ENCODE measurements at places on chromosomes 11 and 22.

- no peak for DNase-seq
Observed at GRCh38 chr22:36595154-36595553, 66.2 kb upstream of the EIF3D start.

DNA sequence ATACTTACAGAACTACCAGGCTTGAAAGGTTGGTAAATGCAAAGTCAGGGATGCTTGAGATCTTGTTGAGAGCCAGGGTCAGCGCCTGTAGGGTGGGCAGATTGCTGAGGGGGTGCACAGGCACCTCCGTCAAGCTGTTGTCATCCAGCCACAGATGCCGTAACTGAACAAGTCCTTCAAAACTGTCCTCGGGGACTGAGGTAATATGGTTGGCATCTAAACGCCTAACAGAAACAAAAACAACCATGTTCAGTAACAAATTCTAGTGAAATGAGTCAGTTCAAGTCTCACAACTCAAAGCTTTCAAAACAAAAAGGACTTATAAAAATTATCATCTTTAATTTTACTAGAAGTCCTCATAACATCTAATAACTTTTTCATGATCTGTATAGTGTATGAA lies 22.2 kb upstream of the CCDC34 start:
- peak; percentile 20 for DNase-seq

GRCh38 chr22:17368554-17369438 lies 464 bp upstream of the CECR2 start:
- DNase-seq, result peak; percentile 90

GRCh38 chr11:15499674-15500073 lies 385.0 kb downstream of the INSC start:
- DNase-seq, result peak; percentile 58

GRCh38 chr11:115144914-115145313 lies 359.3 kb downstream of the CADM1 start:
- DNase-seq, result no peak

DNA sequence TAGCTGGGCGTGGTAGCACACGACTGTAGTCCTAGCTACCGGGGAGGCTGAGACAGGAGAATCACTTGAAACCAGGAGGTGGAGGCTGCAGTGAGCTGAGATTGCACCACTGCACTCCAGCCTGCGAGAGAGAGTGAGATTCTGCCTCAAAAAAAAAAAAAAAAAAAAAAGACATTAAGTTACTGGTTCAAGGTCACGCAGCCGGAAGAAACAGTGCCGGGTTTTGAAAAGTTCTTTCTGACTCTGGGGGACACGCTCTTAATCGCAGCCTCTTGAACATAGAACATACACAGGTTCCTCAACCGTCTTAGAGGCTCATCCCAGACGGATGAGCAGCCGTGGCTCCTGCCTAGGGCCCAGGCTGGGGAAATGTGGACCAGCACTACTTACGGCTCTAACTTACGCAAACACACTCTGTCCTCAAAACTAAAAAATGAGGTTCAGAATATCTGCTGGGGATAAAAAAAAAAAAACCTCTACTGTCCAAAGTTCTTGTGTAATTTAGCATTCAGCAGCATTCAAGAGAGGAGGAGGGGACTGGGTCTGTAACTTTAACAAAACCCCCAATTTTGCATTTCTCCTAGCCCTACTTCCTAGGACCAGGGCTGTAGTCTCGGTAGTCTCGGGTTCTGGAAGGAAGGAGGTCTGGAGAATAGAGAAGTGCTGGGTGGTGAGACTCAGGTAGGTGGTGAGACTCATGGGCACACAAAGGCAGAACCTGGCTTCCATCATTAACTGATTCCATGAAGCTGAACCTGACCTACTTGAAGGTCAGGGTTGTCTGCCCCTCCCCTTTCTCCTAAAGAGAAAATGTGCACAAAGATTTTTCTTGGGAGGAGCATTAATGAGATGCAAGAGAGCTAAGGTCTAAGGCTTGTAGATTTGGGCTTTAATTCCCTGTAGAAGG lies 6.0 kb downstream of the SPTBN2 start:
- DNase-seq, result no peak

DNA sequence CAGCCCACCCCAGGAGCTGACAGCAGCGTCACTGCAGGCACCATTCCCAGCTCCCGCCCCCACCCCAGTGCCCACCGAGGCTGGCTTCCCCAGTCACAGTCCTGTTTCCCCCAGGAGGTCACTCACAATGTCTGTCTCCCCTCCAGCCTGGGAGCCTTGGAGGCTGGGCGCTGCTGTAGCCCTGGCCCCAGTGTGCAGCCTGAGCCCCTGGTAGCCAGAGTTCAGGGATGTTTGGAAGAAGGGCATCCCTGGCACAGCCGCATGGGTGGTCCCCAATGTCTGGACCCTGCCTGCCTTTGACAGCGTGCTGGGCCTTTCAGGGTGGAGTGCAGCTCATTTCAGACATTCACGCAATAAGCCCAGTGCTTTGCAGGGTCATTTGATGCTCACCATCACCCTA lies 4.3 kb downstream of the CAPN5 start:
- DNase-seq, result no peak

DNA sequence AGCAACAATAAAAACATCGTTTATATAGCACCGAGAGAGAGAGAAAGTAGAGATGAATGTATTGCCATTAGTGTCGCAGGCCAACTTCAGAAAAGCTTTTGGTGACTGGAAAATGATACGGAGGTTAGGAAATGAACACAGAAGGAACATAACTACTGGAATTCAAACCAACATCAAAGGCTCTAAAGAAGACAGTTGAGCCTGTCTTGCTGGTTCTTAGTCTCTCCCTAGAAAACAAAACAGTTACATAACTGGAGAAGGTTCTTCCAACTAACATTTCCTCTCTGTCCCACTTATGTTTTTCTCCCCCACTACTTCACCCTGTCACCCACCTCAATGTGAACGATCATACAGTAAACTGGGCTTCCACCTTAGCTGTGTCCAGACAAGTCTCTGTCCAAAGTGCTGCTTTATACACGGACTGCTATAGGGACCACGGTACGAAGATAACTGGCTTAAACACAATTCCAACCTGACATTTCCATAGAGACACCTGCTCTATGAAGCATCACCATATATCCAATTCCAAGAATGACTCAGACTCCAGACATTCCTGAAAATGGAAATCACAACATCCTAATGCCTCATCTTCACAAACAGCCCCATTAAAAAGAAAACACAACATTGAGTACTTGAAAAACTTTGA lies 85.2 kb upstream of the ARHGAP32 start:
- no peak for DNase-seq

DNA sequence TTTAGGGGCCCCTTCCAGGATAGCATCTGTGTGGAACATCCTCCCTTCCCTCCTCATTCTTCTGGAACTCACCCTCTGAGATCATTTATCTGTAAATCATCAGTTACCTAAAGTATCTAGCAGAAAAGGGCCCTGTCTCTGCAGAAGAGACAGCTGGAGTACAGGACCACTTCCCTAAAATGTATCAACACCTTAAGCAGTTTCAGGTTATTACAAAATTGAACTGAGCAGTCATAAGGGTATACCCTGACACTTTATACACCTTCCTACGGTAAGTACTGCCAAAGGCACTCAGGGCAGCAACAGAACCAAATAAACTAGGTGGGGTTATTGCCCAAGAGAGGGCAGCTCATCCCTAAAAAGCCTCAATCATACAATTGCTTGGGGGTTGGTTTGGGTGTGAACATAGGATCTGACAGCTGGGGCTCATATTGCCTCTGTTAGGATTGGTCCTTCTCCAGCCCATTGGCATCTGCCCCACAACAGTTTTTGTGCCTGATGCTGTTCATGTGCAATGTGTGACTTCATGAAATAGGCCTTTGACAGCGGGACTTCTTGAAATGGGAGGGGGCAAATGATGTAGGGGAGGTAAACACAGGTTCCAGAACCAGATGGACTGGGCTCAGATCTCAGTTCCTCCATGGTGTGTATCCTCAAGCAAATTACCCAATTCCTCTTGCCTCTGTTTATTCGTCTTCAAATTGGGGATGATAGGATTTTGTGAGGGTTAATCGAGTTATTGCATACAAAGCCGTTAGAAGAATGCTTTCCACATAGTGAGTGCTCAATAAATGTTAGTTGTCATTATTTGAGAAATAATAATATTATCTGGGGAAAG lies 2.9 kb downstream of the POU2AF3 start:
- DNase-seq, result peak; percentile 12

DNA sequence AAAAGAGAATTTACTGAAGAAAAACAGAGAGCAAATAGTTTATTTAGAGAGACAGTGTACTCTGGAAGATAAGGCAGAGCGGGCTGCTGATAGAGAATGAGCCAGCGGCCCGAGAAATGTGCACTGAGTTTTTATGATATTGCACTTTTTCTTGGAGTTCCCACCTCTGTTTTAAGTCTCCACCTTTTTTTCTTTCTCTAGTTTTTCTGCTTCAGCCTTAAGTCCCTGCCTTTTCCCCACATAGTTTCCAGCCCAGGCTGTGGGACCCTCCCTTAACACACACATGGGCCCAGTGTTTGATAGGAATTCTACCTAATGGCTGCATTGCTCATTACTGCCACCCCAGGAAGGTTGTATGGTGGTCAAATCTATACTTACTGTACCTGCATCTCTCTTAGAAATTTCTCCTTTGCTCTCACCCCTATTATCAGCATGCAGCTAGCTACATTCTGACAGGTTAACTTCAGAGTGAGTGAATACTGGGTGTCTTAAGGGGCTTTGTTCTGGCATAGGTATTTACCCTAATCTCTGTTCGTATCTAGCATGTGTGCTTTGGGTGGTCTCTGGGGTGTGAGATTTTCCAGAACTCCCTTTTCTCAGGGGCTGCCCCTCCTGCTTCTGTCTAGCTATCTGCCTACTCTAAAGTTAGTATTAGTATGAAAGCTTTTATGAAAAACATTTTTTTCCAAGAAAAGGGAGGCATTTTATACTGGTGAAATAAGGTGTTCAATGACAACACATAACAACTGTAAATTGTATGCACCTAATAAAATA lies 127.3 kb upstream of the TOP3B start:
- DNase-seq, result no peak

DNA sequence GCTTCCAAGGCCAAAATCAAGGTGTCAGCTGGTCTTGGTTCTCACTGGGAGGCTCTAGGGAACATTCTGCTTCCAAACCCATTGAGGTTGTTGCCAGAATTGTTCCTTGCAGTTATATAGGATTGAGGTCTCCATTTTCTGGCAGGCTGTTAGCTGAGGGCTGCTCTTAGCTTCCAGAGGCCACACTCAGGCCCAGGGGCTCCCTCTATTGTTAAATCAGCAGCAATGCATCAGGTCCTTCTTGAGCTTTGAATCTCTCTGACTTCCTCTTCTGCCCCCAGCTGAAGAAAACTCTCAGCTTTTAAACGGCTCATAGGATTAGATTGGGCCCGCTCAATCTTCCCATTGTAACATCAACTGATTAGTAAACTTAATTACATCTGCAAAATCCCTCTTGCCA lies 39.3 kb upstream of the BSX start:
- DNase-seq, result peak; percentile 17

- DNase-seq, result no peak
Observed at GRCh38 chr22:49535126-49535525, 292.5 kb downstream of the BRD1 start.

GRCh38 chr22:31866918-31867317 lies 77.4 kb upstream of the YWHAH start:
- DNase-seq, result no peak

DNA sequence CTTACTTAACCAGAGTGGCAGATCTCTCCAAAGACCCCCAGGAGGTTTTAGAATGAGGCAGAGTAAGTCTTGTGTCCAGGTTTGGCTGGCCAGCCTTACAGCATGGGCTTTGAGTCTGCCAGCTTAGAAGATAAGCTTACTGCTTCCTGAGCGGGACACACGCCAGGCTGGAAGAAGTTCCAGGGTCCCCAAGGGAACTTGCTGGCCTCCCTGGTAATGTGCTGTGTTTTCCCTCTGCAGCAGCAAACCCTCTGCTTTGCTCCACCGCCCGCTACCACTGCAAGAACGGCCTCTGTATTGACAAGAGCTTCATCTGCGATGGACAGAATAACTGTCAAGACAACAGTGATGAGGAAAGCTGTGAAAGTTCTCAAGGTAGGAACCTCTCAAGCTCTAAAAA lies 154.2 kb downstream of the LDLRAD3 start:
- DNase-seq, result peak; percentile 58

DNA sequence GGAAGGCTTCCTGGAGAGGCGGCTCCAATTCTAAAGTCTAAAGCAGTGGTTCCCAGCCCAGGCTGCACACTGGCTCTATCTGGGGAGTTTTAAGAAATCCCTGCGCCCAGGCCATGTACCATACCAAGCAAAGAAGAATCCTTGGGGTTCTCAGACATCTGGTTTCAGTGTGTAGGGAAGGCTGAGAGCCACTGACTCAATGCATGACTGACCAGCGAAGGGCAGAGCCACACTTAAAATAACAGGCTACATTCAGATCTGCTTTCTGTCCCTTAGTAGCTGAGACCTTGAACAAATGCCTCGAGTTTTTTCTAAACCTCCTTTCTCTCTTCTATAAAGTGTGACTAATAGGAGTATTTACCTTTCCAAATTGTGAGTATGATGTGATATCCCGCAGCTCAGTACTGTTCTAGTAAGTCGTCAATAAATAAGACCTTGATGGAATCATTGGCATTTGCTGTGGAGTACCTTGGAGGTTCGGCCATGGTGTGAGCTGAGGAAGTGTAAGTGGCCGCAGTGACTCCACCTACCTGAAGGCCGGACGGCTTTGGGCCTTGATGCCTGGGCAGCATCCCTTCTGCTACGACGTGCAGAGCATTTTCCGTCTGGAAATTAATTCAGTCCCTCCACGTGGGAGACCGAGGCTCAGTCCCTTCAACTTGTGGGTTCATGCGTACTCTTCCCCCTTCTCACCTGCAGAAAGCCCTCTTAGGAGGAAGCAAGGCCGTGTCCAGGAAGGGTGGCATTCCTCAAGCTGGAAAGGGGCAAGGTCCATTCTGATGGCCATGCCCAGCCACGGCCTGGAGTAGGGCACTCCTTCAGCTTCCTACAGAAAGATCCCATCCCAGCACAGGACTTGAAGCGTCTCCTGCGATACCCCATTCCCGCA lies 25.1 kb downstream of the GLB1L2 start:
- DNase-seq, result no peak

- peak; percentile 79 for DNase-seq
Observed at GRCh38 chr11:19216021-19216420, 14.2 kb upstream of the CSRP3 start.

- no peak for DNase-seq
Observed at GRCh38 chr11:58829786-58830185, 14.7 kb downstream of the GLYATL2 start.

DNA sequence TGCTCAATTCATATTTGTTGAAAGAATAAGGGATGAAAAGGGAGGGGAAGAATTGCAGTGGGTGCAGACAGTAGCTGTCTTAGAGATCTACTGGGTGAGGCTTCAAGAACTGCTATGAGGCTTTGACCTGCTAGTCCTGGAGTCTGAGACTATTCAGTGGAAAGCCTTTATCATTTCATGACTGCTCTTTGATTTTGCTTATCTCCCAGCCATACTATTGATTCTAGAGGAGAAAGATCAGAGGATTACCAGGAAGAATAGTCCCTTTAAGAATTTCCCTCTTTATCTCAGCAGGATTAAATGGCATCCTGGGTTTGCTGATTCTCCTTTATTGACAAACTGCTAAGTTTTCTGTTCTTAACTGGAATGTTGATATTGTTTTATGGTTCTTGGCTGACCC lies 107.5 kb upstream of the SORL1-AS1 start:
- DNase-seq, result no peak

GRCh38 chr11:122071709-122072202 lies 44.3 kb downstream of the BLID start:
- DNase-seq, result no peak

DNA sequence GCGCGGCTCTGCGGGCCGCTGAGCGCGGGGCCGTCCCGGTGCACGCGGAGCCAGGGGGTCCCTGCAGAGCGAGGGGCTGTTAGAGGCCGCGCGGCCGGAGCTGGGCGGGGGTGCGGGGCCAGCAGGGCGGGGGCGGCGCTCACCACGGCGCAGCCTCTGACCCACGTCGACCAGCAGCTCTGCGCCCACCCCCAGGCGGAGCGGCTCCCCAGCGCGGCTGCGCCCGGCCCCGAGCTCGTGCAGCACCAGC lies 385 bp upstream of the SCO2 start:
- no peak for DNase-seq
